ENCODE measurements at places on chromosomes 7 and 10. TPM values are rescaled to one million over a fixed set of nuclear protein-coding genes. Genes with fewer than 3 reads are reported as not detected.

LRIT1 gene
- total RNA-seq, result not detected

CTAGE15 gene
- not detected for total RNA-seq

DNA sequence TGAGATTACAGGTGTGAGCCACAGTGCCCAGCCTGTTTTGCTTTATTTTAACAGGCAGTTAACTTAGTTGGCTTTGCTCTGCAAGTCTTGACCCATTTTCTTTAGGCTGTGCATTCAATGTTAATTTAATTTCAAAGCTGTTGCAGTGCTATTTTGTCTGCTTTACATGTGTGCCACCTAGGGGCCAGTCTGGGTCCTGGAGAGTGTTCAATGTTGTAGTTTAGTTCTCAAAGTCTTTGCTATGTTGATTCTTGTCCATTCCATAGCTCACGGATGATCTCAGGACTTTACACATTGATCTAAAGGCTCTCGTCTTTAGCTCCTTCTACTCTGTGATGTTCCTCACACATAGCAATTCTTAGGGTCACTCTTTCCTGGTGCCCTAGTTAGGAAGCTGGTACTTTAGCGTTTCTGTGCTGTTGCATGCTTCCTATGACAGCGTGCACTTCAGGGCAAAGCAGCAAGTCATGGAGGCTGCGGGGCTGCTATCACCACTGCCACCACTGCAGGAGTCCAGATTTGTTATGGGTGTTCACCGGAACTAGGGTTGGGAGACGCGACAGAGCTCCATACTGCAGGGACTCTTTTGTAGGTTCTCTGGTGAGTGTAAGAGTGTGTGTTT lies 16.4 kb upstream of the ABCA13 start:
- no peak for DNase-seq

SAP25 gene
- 8.4 TPM for total RNA-seq

CEP55 gene
- 0.63 TPM for total RNA-seq

SPDYE1 gene
- total RNA-seq, result not detected

DNA sequence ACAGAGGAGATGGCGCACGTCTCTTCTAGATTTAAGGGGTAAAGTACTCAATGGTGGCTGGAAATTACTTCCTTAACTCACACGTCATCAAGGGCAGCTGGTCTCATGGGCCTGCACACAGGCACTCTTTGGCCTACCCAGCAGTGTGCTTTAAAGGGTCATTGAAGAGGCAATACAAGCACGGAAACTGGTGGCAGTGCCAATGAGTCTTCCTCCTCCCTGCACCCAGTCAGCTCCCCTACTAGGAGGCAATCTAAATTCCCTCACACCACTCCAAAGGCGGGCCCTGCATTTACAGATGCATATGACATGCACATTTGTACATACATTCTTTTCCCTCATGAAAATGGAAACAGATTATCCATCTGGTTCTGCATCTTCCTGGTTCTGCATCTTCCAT lies 47.4 kb downstream of the PPIF start:
- DNase-seq, result no peak

DNA sequence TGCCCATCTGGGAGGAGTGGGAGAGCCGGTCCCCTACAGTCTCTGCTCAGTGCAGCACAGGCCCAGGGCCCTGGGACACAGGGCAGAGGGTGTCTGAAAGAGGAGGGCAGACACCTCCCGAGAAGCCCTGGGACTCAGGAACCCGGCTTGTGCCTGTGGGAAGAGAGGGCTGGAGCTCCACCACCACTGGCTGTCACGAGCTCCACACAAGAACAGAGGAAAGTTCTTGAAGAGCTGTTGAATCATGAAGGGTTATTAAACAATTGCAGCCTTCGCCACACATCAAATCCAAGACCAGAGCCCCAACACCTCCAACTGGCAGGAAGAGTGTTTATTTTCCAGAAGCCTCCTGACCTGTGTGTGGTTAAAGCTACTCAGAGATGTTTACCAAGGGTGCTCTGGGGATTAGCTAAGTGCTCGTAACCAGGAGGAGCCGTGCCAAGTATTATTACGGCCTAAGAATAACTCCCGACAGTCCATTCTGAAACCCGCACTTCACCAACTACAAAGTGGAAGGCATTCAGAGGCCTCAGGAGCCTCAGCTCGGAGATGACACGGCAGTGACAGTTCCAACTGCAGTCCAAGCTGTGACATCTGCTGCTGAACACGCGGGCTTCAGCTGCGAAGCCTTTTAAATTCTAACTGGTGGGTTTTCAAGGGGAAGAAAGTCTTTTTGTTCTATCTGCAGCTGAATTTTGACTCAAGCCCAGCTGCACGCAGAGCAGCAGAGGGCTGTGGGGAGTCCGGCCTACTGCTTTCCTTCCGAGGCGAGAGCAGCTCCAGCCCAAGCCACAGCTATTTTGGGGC lies 75.1 kb downstream of the MAD1L1 start:
- peak; percentile 45 for DNase-seq

- no peak for DNase-seq
Measured at GRCh38 chr10:48464871-48465736, 139.8 kb downstream of the ARHGAP22 start.

ARHGAP22 gene
- total RNA-seq, result 15.1 TPM

HGF gene
- total RNA-seq, result 3.3 TPM

FGL2 gene
- total RNA-seq, result 30.0 TPM
